Upper lobe of left lung (tissue), 6 donors: ENCODE measurements at places on chromosomes 2 and 18.

DNA sequence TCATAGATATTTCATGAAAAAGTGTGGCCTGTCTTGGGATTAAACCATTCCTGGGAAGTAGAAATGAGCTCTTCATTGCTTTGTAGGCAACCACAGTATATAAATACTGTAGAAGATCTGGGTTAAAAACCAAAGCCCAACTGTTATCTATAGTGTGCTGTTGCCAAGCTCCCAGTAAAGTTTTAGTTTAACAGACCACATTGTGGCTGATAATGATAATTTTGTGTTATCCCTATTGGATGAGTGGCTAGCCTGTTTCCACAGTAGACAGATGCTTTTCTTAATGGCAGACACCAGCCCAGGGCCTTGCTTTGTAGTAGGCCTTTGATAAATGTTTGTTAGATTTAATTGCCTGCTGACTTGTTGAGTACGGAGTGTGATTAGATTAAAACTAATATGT, 52.1 kb downstream of the FMNL2 start:
- H3K4me3 ChIP-seq = no peak overlapping the region
- H3K27ac ChIP-seq = no peak overlapping the region
- no peaks in the 10 kb centered on the region for H3K27me3 ChIP-seq
- H3K36me3 ChIP-seq = no peaks in the 10 kb centered on the region
- DNase-seq = no peak

GRCh38 chr2:71927757-71928715, 219.6 kb downstream of the CYP26B1 start:
- peaks cover 6% of the 10 kb centered on the region for H3K4me1 ChIP-seq
- no peaks in the 10 kb centered on the region for H3K36me3 ChIP-seq
- H3K4me3 ChIP-seq = no peak overlapping the region
- no peaks in the 10 kb centered on the region for H3K27me3 ChIP-seq
- no peak for DNase-seq

GRCh38 chr2:235143789-235144188, 192.0 kb downstream of the SH3BP4 start:
- no peak overlapping the region for H3K27ac ChIP-seq
- no peak for DNase-seq
- H3K27me3 ChIP-seq = no peaks in the 10 kb centered on the region
- H3K4me1 ChIP-seq = no peaks in the 10 kb centered on the region

DNA sequence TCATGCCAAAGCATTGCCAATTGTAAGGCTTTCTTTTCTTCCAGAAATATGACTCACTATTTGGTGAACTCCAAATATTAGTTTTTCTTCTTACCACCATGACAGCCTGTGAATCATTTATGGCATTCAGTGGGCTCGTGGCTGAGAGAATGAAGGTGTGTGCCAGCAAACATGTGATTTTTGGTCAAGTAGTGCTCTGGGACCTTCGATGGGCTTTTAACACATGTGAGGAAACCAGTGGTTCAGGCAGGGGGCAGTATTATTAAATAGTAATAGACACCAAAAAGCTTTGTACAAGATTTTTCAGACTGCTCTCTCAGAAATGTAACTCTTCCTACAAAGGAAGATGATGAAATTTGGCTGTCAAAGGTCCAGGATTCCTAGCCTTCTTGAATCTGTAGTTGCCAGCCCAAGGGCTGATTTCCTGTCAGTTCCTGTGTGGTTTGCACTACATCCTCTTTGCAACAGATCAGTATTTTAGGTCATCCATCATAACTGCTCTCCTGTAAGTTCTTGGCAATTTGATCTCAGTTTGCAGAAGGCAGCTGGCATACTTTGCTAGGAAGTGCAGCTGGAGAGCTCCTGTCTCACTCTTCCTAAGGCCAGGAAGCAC, 64.3 kb downstream of the BABAM2 start:
- H3K27ac ChIP-seq = peak overlapping the region; percentile 17
- DNase-seq = peak; percentile 67
- H3K4me3 ChIP-seq = no peak overlapping the region

DNA sequence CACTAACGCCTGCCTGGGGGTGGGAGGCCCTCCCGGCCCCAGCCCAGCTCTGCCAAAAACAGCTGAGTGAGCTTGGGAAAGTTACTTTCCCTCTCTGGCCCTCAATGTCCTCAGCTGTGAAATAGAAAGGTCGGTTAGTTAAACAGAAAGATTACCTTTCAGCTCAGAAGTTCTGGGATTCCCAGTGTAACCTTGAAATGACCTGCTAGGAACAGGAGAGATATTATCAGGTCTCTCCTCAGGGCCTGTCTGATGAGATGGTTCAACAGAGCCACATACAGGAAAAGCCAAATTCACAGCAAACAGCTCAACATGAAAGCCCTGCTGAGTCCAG, 68.8 kb downstream of the LBH start:
- H3K4me1 ChIP-seq = no peaks in the 10 kb centered on the region
- H3K4me3 ChIP-seq = no peak overlapping the region
- no peak for DNase-seq
- H3K36me3 ChIP-seq = no peaks in the 10 kb centered on the region
- H3K27ac ChIP-seq = peak overlapping the region; percentile 55

DNA sequence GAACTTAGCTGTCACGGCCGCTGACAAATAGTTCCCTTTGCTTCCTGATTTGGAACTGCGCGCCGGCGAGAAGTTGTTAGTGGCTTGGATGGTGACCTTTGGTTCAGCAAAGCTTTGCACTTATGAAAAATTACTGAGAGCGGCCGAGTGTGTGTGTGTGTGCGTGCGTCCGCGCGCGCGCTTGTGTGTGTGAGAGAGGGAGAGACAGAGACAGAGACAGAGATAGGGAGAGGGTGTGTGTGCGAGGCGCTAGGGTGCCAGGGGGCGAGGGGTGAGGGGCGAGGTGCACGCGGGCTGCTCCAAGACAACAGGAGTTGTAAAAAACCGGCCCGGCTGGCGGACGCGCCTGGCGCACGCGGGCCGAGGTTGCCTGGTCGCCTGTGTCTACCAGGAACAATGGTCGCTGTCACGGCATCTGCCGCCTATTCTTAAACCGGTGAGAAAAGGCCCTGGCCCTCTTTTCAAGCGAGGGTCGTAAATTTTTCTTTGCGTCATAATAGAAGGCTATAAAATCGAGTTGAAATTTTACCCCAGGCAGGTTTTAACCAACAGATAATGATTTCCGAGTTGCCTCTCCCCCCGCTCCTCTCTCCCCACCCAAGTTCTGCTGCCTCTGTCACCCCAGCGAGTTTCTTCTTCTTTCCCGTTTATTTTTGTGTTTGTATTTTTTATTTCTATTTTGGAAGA, 535 bp downstream of the HOXD3 start:
- H3K27ac ChIP-seq = no peak overlapping the region
- peaks cover 83% of the 10 kb centered on the region for H3K27me3 ChIP-seq
- peaks cover 39% of the 10 kb centered on the region for H3K4me1 ChIP-seq
- H3K4me3 ChIP-seq = no peak overlapping the region
- H3K36me3 ChIP-seq = no peaks in the 10 kb centered on the region

- no peaks in the 10 kb centered on the region for H3K36me3 ChIP-seq
- no peak overlapping the region for H3K4me3 ChIP-seq
- DNase-seq = no peak
- no peaks in the 10 kb centered on the region for H3K27me3 ChIP-seq
- peaks cover 31% of the 10 kb centered on the region for H3K4me1 ChIP-seq
Measured at GRCh38 chr2:46841621-46842020, 74.0 kb downstream of the MCFD2 start.

DNA sequence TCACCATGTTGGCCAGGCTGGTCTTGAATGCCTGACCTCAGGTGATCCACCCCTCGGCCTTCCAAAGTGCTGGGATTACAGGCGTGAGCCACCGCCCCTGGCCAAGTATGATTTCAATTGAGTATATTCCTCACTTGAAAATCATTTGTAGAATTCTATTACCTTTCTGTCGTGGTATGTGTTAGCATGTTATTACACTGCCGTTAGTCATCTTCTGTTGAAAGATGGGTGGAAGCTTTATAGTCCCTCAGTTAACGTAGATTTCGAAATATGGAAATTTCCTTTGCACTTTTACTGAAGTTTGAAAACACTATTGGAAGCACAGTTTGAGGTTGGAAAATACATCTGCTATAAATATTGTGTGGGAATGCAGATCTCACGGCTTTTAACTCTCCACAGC, 14.7 kb downstream of the NIFK start:
- no peak overlapping the region for H3K4me3 ChIP-seq
- no peaks in the 10 kb centered on the region for H3K4me1 ChIP-seq
- H3K27me3 ChIP-seq = no peaks in the 10 kb centered on the region

- DNase-seq = no peak
- no peak overlapping the region for H3K27ac ChIP-seq
- H3K36me3 ChIP-seq = no peaks in the 10 kb centered on the region
- H3K4me3 ChIP-seq = no peak overlapping the region
- H3K4me1 ChIP-seq = no peaks in the 10 kb centered on the region
Measured at GRCh38 chr2:181106229-181106628, 125.8 kb downstream of the UBE2E3 start.

- H3K36me3 ChIP-seq = no peaks in the 10 kb centered on the region
- no peak overlapping the region for H3K4me3 ChIP-seq
- peak; percentile 52 for DNase-seq
- H3K4me1 ChIP-seq = no peaks in the 10 kb centered on the region
- H3K27me3 ChIP-seq = no peaks in the 10 kb centered on the region
- H3K27ac ChIP-seq = no peak overlapping the region
Measured at GRCh38 chr2:227805578-227805977, 8.1 kb upstream of the CCL20 start.

GRCh38 chr2:233968556-233968955, 51.4 kb downstream of the TRPM8 start:
- DNase-seq = no peak
- H3K36me3 ChIP-seq = no peaks in the 10 kb centered on the region
- no peak overlapping the region for H3K27ac ChIP-seq
- no peaks in the 10 kb centered on the region for H3K27me3 ChIP-seq

DNA sequence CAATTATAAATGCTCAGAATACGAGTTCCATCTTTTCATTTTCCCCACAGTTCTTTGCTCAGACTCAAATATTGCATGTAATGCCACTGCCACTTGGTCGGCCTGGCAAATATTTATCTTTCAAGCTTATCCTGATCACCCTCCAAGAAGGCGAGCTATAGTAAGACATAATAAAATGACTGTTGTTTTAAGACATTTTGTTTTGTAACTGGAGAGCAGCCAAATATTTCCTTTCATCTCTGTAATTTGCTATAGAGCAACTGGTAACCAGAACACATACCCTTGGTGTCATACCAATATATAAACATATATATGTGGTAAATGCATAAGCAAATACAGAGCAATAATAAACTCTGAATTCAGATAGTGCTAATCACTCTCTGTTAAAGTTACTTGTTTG, 7.3 kb upstream of the ATL2 start:
- H3K4me1 ChIP-seq = peaks cover 5% of the 10 kb centered on the region
- no peak overlapping the region for H3K27ac ChIP-seq
- H3K27me3 ChIP-seq = no peaks in the 10 kb centered on the region
- H3K36me3 ChIP-seq = no peaks in the 10 kb centered on the region
- no peak overlapping the region for H3K4me3 ChIP-seq

GRCh38 chr2:217604527-217605194, 398.1 kb downstream of the TNS1 start:
- peaks cover 16% of the 10 kb centered on the region for H3K4me1 ChIP-seq
- peak; percentile 66 for DNase-seq
- no peaks in the 10 kb centered on the region for H3K36me3 ChIP-seq
- H3K27me3 ChIP-seq = no peaks in the 10 kb centered on the region
- H3K27ac ChIP-seq = peak overlapping the region; percentile 33

DNA sequence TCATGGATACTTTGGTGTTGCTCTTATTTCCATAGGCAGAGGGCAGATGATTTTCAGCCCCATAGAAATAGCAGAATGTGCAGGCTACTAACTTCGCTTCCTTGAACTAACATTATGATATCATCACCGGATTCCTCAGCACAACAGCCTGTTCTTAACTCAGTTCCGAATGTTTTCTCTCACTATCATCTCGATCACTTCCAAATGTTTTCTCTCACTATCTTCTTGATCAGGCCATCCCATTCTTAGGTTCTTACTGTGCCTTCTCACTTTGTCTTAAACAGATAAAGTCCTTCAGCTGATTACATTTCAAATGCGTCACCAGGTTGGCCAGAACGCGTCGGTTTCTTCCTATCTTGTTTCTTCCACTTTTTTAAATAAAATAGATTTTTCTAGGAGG, 11.4 kb upstream of the MBD2 start:
- H3K27me3 ChIP-seq = no peaks in the 10 kb centered on the region
- no peak overlapping the region for H3K27ac ChIP-seq
- no peak overlapping the region for H3K4me3 ChIP-seq
- H3K4me1 ChIP-seq = peaks cover 9% of the 10 kb centered on the region

- no peaks in the 10 kb centered on the region for H3K36me3 ChIP-seq
- no peak for DNase-seq
- H3K27me3 ChIP-seq = no peaks in the 10 kb centered on the region
- no peaks in the 10 kb centered on the region for H3K4me1 ChIP-seq
- no peak overlapping the region for H3K4me3 ChIP-seq
Measured at GRCh38 chr2:224395620-224396390, 6.1 kb downstream of the FAM124B start.

DNA sequence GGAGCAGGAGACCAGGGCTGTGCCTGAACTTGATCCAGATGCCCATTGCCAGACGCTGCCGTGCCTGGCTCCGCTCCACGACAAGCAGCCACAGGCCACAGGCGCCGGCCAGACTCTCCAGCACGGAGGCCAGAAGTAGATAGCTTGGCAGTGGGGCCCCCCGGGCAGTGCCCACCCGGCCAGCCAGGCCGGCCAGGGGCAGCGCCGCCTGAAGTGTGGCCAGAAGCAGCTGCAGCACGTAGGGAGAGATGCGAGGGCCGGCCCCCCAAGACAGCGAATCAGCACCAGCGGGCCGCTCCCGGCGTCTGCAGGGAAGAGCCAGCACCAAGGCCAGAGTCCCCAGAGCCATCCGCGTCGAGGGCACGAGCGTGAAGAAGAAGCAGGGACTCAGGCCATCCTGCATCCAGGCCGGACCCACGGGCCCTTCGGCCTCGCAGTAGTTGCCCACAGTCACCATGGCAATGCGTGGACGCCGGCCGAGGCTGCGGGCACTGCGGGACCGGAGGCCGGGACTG, 484 bp downstream of the ABCB6 start:
- H3K27me3 ChIP-seq = no peaks in the 10 kb centered on the region
- peak; percentile 90 for DNase-seq
- peaks cover 57% of the 10 kb centered on the region for H3K36me3 ChIP-seq
- H3K27ac ChIP-seq = peak overlapping the region; percentile 91
- H3K4me3 ChIP-seq = peak overlapping the region; percentile 55
- peaks cover 20% of the 10 kb centered on the region for H3K4me1 ChIP-seq

DNA sequence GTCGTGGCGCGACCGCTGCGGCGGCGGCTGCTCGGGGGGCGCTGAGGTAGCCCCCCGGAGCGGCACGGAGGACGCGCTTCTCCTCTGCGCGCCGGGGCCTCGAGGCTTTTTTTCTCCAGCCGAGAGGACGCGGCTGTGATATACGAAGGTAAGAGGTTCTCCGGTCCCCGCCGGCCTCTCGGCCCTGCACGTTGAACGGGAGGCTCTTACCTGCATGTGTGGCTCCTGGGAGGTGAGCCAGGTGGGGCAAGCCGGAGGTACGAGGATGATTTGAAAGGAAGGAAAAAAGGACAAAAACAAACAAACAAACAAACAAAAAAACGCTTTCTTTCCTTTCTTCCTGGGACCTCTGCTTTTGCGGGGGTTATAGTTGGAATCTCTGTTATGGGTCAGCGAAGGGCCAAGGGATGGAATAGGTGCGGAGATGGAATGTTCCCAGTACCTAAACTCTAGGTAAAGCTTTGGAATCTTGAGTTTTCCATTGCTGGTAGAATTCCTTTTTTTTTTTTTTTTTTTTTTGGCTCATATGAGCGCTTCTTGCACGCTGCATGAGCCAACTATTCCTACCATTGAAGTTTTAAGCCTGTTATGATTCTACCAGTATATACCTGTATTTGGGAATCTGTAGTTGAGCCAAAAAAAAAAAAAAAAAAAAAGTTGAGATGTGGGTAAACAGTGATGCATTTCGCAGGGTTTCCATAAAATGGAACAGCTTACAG, 674 bp downstream of the PTPN4 start:
- peak overlapping the region; percentile 91 for H3K4me3 ChIP-seq
- no peaks in the 10 kb centered on the region for H3K27me3 ChIP-seq
- DNase-seq = no peak
- peaks cover 17% of the 10 kb centered on the region for H3K4me1 ChIP-seq
- peak overlapping the region; percentile 90 for H3K27ac ChIP-seq
